ENCODE measurements at places on chromosomes 7 and 10.

DNA sequence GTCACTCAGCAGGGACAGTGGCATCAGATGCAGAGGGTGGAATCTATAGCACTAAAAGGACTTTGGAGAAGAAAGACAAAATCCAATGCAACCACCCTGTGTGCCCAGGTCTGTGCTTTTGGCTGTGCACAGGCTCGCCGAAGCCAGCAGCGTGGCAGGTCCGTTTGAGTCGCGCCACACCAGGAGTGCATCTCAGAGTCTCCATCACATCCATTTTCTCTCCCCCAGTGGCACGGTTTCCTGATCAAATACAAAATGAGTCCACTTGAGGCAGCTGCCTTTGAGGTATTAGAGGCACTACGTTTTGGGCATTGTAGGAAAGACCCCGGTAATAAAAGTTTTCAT is 23.4 kb upstream of the PROSER2 start:
- no peak for DNase-seq

- no peak for DNase-seq
Measured at GRCh38 chr10:101112799-101113594, 18.1 kb upstream of the TLX1 start.

DNA sequence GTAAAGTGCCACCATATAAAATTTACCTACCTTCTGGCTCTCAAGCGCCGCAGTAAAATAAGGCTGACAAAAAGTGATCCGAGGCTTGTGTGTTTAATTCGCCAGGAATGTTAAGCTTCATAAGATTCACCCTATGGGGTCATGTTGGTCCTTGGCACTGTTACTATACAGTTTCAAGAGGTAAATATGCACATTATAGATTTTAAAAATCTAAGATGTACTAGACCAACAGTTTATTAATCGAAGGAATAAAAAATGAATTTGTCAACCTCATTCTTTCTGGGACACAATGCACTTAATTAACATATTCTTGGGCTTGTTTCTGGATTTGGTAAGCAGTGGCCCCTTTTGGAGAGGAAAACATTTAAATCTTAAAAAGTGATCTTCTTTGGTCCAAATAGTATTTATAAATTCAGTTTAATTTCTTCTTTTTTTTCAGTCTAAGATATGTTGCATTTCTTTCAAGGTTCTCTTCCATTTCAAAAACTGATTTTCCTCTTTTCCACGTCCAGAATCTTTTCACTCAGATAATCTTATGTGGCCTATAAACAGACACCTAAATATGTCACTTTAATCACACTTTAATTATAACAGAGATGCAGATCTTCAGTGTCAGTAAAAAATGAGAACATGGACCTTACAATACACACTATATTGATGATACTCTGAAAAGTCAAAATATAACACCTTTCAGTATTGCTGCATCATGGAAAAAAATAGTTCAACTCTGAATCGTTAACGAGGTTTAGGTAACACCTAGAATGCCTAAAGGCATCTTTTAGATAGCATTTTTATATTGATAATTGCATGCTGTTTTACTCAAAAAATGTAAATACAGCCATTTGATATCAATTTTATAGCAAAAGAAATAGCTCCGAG is 3.8 kb upstream of the SKIDA1 start:
- DNase-seq: no peak

- peak; percentile 53 for DNase-seq
Measured at GRCh38 chr7:116236020-116236630, 25.8 kb downstream of the TES start.

GRCh38 chr10:76939933-76940468 is 697.6 kb downstream of the KCNMA1 start:
- peak; percentile 47 for DNase-seq

- no peak for DNase-seq
Measured at GRCh38 chr7:79810916-79811315, 323.7 kb upstream of the GNAI1 start.

GRCh38 chr7:70698219-70698832 is 433.6 kb upstream of the GALNT17 start:
- peak; percentile 87 for DNase-seq

GRCh38 chr10:110748970-110749369 is 104.8 kb downstream of the RBM20 start:
- no peak for DNase-seq

GRCh38 chr10:49398000-49398861 is 2.3 kb upstream of the DRGX start:
- no peak for DNase-seq

GRCh38 chr10:69202332-69202731 is 17.8 kb upstream of the HKDC1 start:
- no peak for DNase-seq

DNA sequence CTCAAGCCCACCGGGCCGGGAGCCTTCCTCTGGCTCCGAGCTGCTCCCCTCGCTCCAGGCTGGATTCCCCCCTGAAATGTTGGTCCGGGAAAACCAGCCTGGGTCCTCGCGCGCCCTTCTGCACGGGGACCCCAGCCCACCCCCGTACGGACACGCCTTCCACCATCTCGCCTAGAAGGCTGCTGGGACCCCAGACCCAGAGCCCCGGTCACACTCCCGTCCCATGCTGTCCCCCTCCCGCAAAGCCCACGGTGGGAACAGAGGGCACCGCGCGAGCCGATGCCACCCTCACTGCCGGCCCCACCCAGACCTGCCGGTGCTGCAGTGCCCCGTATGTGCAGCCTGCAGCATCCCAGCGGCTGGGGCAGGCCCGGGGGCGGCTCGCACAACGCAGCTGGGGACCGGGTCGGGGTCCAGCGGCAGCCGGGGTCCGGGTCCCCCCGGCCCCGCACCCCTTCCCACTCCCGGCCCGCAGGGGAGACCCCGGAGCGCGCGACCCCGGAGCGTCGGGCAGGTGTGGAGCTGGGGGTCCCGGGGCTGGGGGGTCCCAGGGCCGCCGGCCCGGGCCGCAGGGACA is 871 bp downstream of the SPOCK2 start:
- no peak for DNase-seq

GRCh38 chr7:5598769-5599371 is 175.2 kb upstream of the TNRC18 start:
- DNase-seq: no peak

DNA sequence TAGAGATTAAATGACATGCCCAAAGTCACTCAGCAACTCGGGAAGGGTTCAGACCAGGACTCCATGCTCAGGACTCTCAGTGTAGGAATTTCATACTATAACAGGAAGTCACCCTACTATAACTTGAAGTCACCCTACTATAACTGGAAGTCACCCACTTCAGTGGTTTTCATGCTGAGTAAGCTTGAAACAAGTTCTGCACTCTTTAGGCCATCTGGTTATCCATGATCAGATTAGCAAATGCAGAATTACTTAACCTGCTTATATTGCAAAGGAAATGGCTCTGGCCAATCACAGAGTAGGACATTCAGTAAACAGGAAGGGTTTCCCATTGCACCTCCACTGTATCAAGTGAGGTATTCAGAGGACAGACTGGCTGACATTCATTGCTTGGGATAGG is 1240.4 kb downstream of the GATA3 start:
- DNase-seq: no peak

DNA sequence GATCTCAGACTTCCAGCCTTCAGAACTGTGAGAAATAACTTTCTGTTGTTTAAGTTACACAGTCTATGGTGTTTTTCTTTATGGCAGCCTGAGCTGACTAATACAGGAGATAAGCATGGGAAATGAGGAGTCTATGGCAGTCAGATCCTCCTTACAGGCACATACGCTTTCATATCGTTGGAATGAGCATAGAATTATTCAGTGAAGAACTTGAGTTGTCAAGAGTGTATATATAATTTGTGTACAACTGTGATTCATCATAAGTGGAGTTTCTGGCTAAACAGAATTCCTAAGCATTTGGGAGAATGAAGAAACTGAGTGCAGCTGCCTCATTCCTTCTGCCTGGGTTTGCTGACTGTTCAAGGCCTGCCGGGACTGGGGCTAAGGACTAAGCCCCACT is 516.7 kb downstream of the ADRA2A start:
- no peak for DNase-seq

GRCh38 chr7:100132126-100132525 is 5.4 kb downstream of the MBLAC1 start:
- peak; percentile 10 for DNase-seq

GRCh38 chr10:24493165-24493564 is 230.5 kb downstream of the ARHGAP21 start:
- no peak for DNase-seq

DNA sequence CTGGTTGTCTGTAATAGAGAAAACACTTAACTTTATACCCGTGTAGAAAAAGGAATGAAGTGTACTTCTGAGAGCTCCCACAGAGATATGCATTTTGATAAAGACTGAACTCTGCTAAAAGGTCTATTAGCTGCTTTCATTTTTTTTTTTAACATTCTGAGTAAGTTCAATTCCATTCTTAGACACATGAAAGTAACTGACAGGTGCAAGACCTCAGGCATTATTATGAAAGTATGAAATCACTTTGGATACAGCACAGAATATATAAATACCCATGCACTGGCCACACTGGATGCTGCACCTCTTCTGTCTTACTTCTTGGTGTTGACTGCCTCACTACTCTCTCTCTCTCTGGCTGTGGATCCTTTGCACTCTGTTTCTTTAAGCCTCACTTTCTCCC is 46.2 kb downstream of the VWDE start:
- no peak for DNase-seq

DNA sequence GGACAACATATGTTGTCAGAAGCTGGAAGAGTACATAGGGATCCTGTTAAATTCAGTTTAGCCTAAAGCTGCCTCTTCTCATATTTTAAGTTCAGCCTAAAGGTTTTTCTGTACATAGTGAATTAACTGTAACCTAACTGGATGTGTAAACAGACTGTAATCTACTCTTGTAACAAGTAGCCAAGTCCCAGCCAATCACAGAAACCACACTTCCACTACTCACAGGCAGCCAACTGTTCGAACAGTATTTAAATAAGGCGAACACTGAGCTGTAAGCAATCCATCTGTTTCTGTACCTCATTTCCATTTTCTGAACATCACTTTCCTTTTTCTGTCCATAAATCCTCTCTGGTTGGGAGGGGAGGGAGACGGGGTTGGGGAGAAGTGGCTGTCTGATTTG is 15.0 kb upstream of the STN1 start:
- no peak for DNase-seq

DNA sequence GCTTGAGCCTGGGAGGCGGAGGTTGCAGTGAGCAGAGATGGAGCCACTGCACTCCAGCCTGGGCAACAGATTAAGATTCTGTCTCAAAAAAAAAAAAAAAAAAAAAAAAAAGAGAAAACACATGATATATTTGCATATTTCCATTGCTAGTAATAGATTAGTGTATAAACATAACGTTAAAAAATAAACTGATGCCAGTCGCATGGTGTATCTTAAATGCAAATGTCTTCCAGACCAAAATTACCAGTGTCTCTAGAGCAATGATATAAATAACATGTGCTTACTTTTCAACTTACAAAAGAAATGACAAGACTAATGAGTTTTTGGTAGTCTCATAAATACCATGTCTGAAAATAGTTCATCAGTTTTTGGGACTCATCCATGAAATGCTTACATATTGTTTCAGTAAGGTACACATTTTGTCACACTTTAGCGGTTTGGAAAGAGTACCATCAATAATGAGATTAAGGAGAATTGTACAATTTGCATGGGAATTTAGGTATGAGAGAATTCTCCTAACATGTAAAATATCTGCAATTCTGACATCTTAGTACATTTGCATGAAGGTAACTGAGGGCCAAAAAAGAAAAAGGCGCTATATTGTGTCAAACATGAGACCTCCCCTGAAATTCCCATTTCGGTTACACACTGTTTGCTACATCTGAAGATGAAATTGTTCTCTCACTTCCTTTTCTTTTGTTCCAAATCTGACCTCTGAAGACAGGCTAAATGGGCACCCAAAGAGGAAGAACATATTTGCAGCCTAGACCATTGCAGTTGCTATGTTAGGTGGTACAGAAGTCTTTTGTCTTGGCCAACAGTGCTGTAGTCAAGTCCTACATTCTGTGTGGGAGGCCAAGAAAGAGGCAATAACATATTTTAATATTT is 51.5 kb upstream of the PIP4K2A start:
- DNase-seq: no peak

DNA sequence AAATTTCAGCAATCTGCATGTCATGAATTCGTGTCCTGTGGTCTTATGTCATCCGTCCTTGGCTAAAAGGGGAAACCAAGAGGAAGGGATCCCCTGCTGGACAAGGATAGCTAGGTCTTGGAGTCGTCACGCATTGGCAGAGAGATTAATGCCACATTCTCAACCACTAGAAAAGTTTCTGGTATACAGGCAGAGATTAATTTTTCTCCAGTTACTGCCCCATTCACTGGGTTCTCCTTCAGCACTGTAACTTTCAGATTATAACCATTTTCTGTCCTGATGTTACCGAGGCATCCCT is 1060.6 kb upstream of the AUTS2 start:
- no peak for DNase-seq

DNA sequence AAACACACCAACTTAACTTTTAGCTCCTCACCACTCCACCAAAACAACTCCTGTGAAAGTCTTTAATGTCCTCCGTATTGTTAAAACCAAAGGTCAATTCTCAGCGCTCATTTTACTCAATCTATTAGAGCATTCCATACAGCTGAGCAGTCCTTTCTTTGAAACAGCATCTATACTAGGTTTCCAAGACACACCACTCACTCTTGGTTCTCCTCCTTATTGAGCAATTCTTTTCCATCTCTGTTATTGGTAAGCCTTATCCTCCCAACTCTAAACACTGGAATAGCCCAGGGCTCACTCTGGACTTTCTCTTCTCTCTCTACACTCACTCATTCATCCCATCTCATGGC is 34.9 kb downstream of the COA1 start:
- no peak for DNase-seq

All from NCI-H1092 treated with DMSO at 0.1 percent for 48 hours (cell line).